ENCODE measurements at places on chromosomes 2 and 18.

DNA sequence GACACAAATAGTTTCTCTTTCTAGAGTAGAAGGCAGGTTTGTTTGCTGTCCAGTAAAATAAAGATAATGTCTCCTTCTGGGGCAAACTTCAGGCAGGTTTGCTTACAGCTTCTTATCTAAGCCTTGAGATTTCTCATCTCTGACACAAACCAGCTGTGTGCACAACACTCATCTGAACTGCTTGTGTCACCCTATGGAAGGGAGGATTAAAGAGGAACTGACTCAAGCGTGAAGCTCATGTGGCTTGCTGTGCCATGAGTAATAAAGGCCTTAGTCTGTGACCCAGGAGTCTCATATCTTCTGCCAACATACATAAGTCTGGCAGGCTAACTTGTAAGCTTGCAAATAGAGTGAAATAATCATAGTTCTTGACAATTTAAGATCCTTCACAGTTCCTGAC, 24.2 kb upstream of the CPO start:
- DNase-seq, result peak; percentile 98

- no peak for DNase-seq
Observed at GRCh38 chr2:239122421-239123110, 274.7 kb downstream of the TWIST2 start.

DNA sequence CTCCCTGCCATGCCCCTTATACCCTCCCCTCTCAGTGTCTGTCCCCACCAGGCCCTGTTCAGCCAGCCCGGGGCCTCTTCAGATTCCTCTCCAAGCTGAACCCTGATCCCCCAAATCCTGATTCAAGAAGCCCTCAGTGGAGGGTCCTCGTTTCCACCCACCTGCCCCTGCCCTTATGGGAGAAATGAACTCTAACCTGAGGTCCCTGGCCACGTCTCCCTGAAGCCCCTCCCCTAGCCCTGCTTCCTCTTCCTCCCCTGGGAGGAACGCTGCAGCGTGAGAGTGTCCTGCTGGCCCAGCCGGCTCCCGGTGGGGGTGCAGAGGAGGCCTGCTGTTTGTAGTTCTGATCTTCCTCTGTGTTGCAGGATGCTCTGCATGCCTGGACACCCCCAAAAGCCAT, 56.7 kb upstream of the GLI2 start:
- no peak for DNase-seq

GRCh38 chr2:56271275-56271674, 87.5 kb downstream of the CCDC85A start:
- no peak for DNase-seq

- DNase-seq, result no peak
Observed at GRCh38 chr2:66576311-66576560, 141.3 kb downstream of the MEIS1 start.

DNA sequence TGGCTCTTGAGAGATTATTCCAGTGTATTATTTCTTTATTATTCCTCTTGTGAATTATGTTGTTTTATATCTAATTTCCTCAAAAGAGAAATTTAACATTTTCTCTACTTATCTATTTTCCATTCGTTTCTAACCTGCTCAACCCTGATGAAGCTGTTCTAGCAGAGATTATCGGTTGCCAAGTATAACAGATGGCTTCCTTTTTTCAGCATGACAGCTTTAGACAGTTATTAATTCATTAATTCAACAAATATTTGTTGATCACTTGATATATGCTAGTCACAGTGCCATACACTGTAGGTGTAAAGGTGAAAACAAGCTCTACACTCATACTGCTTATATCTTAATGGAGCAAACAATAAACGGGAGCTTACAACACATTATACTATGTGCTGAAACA, 137.9 kb upstream of the UBE2E3 start:
- no peak for DNase-seq

- DNase-seq, result no peak
Observed at GRCh38 chr2:63503818-63504217, 84.5 kb downstream of the WDPCP start.

- DNase-seq, result no peak
Observed at GRCh38 chr2:70477441-70477844, 76.2 kb downstream of the TGFA start.

DNA sequence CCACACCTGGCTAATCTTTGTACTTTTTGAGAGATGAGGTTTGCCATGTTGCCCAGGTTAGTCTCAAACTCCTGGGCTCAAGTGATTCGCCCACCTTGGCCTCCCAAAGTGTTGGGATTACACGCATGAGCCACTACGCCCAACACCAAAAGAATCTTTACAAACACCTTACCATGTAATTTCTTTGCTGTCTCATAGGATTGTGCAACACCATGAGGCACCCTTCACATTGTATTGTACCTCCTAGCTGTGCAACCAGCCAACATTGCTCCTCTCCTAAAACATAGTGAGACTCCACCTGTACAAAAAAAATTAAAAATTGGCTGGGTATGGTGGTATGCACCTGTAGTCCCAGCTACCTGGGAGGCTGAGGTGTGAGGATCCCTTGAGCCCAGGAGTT, 3.1 kb upstream of the MFSD6 start:
- peak; percentile 10 for DNase-seq

- DNase-seq, result no peak
Observed at GRCh38 chr2:168190590-168191336, 56.6 kb downstream of the STK39 start.

DNA sequence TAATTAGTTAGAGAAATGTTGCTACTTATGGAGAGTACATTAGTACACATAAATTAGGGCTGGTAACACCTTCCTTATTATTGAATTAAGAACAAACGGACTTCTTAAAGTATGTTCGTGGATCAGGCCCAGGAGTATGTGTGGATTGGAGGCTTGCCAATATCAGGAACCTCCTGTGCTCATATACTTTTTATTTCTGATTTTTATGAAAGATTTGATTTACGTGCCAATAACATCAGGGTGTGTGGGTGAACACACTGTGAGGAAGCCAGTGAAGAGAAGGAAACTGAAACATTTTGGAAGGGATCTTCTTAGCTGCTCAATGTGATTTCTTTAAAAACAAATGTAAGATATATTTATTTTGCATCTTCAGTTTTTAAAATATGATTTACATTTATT, 113.0 kb downstream of the EFEMP1 start:
- DNase-seq, result peak; percentile 44

DNA sequence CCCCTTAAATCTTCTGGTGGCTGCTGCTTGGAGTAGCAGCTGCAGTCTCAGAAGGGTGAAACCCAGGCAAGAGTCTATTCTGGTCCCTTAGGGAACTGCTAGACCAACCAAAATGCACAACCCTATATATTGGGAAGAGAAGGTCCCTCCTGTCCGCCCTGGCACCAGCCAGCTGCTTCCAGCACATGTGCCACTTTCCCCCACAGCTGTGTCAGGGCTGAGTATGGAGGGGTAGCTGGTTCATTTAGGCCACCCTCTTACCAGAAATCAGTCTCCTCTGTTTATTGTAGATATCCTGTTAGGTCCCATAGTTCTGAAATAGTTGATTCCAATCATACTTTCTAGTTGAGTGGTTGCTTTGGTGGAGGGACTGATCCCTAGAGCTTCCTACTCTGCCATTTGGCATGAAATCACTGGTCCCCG, 68.9 kb downstream of the BIRC6 start:
- peak; percentile 76 for DNase-seq

GRCh38 chr2:177759443-177759842, 313.1 kb downstream of the PDE11A start:
- DNase-seq, result no peak

- no peak for DNase-seq
Observed at GRCh38 chr2:66721776-66722175, 286.9 kb downstream of the MEIS1 start.

GRCh38 chr2:199509403-199509802, 51.7 kb upstream of the SATB2 start:
- no peak for DNase-seq

DNA sequence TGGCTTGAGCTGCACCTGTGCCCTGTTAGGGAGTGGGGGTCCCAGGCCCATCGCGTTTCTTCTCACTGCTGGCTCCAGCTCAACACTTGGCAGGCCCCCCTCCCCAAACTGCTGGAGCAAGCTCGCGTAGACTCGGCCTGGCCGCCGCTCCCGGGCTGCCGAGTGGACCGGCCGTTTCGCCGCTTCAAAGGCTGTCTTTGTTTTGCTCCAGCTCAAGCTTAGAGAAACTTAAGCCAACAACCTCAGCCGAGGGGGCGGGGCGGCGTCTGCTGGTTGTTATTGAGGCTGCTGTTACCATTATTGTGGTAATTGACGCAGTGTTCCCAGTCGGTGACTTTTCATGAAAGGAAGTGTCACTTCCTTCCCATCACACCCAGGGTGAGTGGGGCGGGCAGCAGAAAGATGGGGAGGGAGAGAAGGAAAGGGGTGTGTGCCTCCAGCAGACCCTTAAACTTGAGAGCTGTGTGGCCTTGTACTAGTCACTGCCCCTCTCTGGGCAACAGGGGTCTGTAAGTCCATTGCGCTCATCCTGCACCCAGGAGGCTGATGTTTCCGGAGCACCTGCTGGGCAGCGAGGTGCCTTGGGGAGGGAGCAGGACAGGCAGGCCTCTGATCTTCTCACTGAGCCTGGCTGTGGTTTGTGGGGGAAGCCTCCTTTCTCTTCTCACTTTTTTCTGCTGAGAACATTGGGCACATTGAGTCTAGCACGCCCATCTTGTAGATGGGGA, 2.1 kb downstream of the ARID5A start:
- peak; percentile 59 for DNase-seq

DNA sequence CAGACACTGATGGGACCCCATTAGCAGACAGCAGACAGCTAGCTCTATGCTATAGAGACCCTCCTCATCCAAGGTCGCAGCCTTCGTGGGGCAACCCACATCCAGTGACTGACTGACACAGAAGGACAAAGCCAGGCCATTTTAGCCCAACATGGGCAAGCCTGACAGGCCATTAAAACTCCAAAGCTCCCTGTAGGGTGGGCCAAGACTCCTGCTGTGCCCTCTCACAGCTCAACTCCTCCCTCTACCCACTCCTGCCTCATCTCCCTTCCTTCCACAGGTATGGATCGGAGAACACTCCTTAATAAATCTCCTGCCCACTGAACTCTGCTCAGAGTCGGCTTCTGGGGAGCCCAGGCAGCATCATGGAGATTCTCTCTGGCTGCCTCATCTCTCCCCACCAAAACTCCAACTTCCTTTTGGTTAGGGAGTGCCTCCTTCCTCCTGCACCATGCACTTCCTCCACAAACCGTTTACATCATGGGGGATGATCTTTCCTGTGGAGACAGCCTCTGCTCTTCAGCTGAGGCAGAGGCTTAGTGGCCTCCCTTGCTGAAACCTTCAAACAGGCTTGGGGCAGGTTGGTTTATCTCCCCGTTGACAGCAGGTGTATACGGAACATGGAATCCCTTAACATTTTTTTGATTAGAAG, 86.5 kb downstream of the ACTR3 start:
- no peak for DNase-seq

GRCh38 chr2:218125626-218126080, at the start of gene CXCR2:
TSS of gene CXCR2 (plus strand) at chr2:218126028. CDS start at chr2:218134802, 8,774 bp downstream.
- no peak for DNase-seq

DNA sequence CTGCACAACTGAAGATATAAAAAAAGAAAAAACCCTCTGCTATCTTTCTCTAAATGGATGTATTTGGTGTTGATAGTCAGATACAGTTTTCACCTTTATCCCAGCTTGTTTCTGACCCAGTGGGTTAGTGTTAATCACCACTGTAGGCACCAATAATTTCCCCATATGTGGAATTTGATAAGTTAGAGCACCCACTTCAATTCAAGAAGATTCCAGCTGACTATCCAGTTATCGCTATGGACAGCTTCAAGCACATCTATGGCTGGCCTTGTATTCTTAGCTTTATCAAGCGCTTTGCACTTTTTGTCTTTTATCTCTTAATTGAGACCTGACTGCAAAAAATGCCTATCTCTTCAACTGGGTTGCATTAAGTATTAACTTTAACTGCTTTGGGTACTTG, 200.4 kb downstream of the NR4A2 start:
- DNase-seq, result no peak

- DNase-seq, result no peak
Observed at GRCh38 chr2:176093145-176093897, 800 bp downstream of the HOXD13 start.

GRCh38 chr2:99670768-99671734, 181.2 kb upstream of the REV1 start:
- no peak for DNase-seq

- peak; percentile 63 for DNase-seq
Observed at GRCh38 chr18:79211844-79212243, 142.7 kb downstream of the ATP9B start.

DNA sequence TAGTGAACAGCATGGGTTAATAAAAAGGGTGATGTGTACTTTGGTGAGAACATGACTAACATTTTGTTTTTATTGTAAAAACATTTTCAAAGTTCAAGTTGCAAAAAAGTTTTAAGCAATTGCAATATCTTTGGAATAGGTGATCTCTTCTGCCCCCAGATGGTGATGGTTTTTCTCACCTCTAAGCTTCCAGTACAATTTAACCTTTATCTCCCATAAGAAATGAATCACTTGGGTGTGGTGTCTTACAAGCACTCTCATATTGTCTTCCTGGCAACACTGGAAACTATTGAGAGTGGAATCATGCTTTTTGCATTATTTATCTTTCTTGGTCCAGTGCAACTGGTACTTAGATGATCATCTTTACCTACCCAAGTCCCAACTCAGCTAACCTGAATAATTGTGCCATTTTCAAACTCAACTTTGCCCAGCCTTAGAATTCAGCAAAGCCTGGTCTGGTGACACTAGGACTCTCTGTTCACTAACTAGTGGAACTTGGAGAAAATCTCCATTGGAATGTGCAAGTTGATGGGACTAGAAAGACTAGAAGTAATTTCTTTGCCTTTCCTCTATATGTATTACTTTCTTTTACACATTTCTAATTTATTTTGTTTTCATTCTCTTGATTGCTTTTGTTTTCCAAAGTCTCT, 964.7 kb upstream of the ZEB2 start:
- peak; percentile 79 for DNase-seq

DNA sequence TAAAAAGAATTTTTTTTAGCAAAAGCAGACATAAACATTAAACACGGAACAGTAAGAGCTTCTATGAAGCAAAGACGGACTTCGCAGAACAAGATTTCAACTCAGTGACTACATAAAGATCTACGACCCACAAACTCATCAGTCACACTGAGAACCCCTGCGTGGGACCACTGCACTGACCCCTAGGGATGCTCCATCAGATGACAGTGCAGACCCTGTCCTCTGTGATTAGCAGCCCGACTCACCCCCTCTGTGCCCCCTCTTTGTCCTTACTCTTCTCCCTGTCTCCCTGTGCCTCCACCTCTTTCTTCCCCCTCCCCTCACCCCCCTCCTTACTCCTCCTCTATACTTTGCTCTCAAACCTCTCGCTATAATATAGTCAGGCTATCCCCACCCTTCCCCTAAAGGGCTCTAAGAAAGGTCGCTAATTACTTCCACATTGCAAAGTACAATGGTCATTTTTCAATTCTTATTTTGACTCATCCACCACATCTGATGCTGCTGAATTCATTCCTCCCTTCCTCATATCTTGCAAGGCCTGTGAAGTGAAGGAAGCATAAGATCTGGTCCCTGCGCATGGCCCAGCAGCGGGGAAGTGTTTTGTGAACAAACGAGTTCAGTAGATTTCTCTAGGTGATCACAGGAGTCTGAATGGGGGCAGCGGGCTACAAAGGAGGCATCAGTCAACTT, 89.3 kb downstream of the CABYR start:
- DNase-seq, result peak; percentile 71

DNA sequence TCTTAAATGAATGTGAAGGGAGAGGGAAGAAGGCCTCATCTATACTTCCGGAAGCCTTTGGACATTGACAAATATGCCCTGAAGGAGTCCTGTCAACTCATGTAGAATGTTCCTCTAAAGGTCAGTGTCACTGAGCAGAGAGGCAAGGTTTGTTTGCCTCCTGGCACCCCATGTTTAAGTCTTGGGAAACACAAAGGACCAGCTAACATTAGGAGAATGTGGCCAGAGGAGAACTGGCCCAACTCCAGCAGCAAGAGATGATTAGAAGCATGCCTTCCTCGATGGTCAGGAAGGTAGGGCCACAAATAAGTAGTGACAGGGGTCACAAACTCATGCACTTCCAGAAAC, 5.7 kb downstream of the DYSF start:
- DNase-seq, result no peak

Measured in iris pigment epithelial cell (primary cell).